ENCODE measurements at places on chromosomes 16 and 17.

DNA sequence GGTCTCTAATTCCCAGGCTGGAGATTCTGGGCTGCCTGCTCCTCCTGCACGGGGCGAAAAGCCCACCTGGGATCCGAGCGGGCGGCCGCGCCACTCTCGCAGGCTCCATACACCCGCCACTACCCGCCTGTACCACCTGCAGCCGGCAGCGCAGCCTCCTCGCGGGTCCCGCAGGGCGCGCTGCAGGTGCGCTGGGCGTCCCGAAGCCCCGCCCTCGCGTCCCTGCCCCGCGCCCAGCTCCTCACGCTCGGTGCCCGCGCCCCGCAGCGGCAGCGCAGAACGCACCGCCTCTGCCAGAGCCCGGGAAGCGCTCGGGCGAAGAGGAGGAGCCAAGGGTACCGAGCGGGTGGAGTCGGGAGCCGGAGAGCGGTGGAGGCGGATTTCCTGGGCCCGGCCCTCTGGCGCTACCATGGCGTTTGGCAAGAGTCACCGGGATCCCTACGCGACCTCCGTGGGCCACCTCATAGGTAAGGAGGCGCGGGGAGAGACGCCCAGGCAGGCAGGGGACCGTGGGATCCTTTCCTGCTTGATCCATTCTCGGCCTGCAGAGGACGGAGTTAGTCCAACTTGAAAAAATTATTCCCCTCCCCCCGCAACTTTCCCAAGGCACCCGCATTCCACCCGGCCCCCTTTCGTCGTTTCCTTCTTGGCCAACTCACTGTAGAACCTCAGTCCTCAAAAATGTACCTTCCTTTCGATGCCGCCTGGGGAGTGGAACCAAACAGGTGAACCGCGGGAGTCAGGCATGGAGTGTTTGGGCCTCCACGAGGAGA is at the start of gene TOM1L1:
Gene TOM1L1 (plus strand): TSS at position 396 of the 773 bp plus-strand sequence. CDS start 14 bp downstream, at position 410.
- peak; percentile 57 for DNase-seq

GRCh38 chr16:83517398-83517797 is 290.4 kb upstream of the HSBP1 start:
- no peak for DNase-seq

GRCh38 chr17:72488555-72489271 is 367.9 kb downstream of the SOX9 start:
- no peak for DNase-seq

DNA sequence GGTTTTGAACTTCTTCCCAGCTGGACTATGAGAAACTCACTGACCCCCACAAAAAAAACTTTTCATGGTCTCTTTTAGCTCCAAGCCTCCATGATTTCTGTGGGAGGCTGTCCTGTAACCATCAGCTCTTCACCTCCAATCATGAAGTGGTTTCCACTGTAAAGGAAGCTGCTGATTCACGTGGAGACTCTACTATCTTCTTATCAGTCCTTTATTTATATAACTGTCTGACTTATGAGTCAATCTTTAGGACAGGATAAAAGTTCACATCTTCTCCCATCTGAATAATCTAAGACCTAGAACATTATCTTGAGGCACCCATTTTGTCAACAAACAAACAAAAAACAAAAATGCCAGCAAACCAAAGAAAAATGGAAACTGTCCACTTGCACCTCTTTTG is 409.9 kb downstream of the SLC39A11 start:
- DNase-seq, result no peak

DNA sequence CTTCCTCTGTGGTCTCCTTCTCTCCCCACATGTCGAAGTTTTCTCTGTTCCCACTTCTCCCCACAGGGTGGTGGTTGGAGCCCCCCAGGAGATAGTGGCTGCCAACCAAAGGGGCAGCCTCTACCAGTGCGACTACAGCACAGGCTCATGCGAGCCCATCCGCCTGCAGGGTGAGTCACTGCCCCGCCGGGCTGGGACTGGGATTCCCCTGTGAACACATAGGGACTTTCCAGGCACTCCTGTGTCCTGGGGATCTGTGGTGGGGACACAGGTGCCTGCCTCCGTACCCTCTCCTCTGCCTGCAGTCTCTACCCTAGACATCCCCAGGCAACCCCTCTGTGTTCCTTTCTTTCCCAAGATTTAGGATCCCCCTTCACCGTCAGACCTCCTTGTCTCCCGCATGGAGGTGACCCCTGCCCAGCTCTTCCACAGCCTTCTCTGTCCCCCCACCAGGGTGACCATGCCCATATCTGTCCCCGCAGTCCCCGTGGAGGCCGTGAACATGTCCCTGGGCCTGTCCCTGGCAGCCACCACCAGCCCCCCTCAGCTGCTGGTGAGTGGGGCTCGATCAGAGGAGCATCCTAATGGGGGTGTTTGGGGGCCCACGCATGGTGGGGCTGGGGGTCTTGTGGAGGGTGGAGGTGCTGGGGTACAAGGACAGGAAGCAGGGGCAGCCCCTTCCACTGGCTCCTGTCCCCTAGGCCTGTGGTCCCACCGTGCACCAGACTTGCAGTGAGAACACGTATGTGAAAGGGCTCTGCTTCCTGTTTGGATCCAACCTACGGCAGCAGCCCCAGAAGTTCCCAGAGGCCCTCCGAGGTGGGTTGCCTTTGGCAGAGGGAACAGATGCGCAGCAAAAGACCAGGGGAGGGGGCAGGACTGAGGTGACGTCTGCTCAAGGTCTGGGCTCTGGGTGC is 5.8 kb downstream of the ITGAM start:
- peak; percentile 87 for DNase-seq

DNA sequence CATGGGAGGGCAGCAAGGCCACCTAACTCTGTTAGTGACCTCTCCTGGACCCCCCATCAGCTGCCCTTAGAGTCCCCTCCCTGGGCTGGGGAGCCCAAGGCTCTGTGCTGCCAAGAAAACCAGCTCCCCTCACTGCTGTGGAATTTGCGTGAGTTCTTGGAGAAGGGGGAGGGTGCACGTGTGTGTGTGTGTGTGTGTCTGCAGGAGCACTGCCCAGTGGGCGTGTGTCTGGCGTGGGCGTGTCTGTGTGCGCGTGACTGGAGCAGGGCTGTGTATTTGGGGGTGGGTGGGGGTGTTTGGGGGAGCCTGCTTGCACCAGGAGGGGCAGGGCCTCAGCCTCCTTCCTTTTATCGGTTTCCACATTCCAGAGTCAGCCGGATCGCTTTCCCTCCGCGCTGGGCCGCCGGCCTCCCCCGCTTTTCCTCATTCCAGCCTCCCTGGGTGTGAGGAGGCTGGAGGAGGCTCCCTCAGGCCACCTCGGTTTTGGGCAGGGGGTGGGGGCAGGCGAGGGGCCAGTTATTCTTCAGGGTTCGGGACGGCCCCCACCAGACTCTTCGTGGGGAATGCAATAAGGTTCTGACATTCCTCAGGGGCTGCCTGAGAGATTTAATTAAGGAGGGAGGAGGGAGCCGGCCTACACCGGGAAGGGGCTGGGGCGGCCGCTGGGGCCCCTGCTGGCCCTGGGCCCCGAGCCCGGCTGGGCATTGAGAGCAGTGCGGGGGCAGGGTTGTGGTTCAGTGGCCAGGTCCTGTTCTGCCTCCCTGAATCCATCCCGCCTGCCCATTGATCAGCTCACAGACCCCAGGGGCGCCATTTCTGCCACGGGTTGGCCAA is 2.5 kb downstream of the VASN start:
- no peak for DNase-seq

DNA sequence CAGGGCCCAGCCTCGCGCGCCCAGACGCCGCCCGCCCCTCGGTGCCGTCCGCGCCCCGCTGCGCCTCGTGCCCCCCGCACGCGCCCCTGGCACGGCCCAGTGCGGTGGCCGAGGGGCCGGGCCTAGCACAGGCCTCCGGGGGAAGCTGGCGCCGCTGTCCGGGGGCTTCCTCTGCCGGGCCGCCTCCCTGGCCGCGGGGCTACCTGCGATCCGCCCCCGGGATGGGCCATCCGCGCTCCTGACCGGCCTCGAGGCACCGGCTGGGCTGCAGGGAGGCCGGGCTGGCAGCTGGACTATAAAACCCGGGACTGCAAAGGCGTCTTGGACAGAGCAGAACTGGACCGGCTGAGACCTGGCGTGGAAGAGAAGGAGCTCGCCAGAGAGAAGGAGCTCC is 783 bp downstream of the BHLHA9 start:
- DNase-seq, result no peak

GRCh38 chr16:86565644-86566511 is 751 bp upstream of the FOXC2 start:
- no peak for DNase-seq

GRCh38 chr16:21088143-21088542 is 62.5 kb downstream of the DNAH3 start:
- DNase-seq, result no peak

GRCh38 chr16:19113577-19114358 is at the start of gene ITPRIPL2:
Gene ITPRIPL2, plus strand, starts transcription at chr16:19113964. Its CDS starts 498 bp downstream, at chr16:19114462.
- peak; percentile 69 for DNase-seq

GRCh38 chr16:89506791-89507191 is 1.4 kb upstream of the SPG7 start:
- DNase-seq, result peak; percentile 69

DNA sequence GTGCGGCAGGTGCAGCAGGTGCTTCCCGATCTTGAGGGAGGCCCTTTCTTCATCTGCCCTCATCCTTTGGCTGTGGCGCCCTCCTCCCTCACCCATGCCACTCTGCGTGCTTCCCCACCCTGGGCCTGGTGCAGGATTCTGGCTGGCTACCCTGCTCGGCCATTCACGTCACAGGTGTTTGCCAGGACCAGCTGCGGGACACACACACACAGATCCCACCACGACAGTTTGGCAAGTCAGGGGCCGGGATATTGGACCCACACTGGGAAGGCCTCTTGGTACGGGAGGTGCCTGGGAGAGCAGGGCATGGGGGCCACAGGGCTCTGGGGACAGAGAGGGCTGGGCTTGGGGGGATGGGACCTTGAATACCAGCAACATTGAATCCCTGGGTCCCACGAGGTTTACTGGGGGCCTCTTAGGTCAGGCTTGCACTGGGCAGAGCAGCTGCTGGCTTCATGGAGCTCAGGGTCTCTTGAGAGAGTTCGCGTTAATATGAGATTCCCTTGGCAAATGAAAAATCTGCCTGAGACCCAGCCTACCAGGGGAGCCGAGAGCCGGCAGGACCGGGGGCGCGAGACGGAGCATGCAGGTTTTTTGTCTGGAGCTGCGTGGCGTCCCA is 15.1 kb downstream of the ADCY7 start:
- no peak for DNase-seq

- no peak for DNase-seq
Observed at GRCh38 chr16:14538604-14539003, 91.5 kb downstream of the PARN start.

DNA sequence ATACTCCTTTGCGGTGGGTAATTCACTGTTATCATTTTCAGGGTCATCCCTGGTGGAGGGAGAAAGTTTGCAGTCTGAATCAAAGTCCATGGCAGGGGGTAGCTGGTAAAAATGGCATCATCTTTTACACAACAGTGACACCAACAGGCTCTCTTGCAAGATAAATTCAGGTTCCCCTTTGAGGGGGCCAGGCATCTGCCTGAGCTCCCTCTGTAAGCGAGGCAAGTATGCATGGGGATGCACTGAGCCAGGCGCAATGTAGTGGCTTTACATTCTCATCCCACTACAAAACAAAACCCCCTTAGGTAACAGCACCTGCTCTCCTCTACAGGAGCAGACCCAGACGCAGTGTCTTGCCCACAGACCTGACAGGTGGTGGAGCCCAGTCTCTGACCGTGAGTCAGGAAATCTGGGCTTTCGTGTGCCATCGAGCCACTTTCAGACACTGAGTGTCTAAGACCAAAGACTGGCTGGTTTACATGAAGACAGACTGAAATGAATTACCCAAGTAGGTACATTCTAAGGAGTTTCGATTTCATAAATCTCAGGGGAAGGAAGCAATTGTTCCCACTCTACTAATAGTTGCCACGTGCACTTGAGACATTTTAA is 17.7 kb downstream of the LITAFD start:
- DNase-seq, result peak; percentile 37

DNA sequence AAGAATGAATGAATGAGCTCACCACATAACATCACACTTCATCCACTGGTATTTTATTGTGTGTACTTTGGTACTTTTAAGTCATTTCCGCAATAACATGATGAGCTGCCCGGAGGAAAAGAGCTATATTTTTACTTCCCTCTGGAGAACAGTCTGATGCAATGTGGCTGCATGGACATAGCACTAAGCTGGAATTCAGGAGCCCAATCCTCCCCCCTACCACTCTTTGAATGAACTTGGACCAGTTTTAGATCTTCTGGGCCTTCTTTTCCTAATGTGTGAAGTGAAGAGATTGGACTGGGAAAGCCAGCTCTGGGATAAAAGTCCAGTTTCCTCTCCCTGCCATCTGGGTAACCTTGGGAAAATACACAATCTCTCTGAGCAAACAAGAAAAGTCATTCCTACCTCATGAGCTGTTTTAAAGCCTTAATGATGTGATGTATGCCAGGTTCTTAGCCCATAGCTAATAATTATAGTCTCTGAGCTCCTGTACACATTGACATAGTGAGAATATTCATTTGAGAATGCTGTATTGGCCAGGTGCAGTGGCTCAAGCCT is 79.3 kb downstream of the ABCC12 start:
- DNase-seq, result no peak

- no peak for DNase-seq
Observed at GRCh38 chr17:81328489-81328888, 33.4 kb upstream of the SLC38A10 start.
